ENCODE measurements at places on chromosomes 4 and X. TPM values are rescaled to one million over a fixed set of nuclear protein-coding genes. Genes with fewer than 3 reads are reported as not detected.
A peak's percentile ranks its signal among the peaks of the same experiment; 100 is the strongest.

GRCh38 chrX:8848441-8848840 is 47.3 kb upstream of the FAM9A start:
- H3K27ac ChIP-seq, result no peak overlapping the region
- no peak overlapping the region for H3K4me3 ChIP-seq
- H3K4me1 ChIP-seq, result no peaks in the 10 kb centered on the region
- no peaks in the 10 kb centered on the region for H3K36me3 ChIP-seq
- no peak for DNase-seq

Gene PRDM8
- 8.2 TPM for total RNA-seq

DNA sequence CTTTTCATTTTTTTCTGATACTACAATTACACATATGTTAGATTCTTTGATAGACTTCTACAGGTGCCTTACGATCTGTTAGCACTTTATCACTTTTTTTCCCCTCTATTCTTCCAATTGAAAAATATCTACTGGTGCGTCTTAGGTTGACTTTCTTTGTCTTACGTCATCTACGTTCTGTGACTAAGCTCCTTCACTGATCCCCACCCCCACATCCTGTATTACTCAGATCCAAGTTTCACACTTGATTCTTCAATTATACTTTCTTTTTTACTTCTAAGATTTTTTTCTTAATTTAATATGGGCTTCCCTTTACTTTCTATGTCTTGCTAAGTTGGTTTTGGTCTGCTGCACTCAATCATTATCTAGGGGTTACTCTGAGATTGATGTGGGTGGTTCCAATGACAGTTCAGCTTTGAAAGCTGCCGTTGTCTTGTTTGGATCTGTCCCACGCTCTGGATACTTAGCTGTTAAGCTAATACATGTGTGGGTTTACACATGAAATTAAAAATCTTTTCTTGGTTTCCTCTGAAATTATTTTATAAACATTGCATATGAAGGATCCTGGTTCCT is 1321.1 kb downstream of the RAPGEF2 start:
- no peak overlapping the region for H3K4me3 ChIP-seq
- H3K36me3 ChIP-seq, result no peaks in the 10 kb centered on the region
- H3K4me1 ChIP-seq, result no peaks in the 10 kb centered on the region
- H3K27me3 ChIP-seq, result no peaks in the 10 kb centered on the region

Gene IL1RAPL1
- total RNA-seq, result not detected

DNA sequence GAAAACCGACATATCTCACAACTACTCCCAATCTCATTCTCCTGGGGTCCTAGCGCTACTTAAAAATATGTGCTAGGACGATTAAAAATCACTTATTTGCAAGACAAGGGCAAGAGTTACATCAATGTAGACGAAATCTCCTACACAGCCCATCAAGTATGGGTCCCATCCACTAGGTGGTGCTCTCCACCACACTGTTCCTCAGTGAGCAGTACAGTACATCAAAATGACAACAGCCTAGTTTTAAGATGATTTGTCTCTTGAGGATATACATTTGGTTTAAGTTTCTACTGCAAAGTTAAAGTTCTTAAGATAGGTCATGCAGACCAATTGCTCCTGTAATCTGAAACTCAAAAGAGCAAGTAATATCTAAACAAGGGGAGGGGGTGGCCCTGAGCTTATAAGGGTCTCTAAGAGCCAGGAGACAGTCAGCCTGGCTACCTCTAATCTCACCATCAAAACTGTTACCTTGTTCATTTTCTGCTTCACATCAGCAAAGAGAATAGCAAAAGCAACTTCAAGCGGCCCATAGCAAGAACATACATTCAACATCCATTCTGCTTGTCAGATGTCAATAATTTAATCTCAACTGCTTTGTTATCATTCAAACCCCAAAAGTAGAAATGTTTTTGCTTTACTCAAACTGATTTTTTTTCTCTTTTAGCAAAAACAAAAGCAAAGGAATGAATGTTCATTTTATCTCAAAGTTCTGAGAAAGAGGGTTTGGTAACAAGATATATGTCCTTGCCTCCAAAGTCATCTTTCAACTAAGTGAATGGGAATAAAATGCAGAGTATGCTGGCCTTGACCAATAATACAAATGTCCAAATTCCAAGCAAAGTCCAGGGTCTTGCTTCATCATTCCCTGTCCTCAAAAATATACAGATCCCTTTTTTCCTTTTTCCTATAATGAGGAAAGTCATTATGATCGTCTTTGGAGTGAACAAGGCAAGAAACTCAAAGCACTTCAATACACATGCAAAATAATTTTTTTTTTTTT is 53.1 kb downstream of the STX18 start:
- no peak overlapping the region for H3K4me3 ChIP-seq
- no peaks in the 10 kb centered on the region for H3K27me3 ChIP-seq
- H3K4me1 ChIP-seq, result peaks cover 5% of the 10 kb centered on the region

Gene UGT2A3
- total RNA-seq, result not detected

Gene RHOXF1
- total RNA-seq, result not detected

Gene HTN3
- not detected for total RNA-seq

Gene NSG1
- total RNA-seq, result 46.8 TPM

- no peak overlapping the region for H3K4me3 ChIP-seq
- no peaks in the 10 kb centered on the region for H3K27me3 ChIP-seq
- H3K4me1 ChIP-seq, result no peaks in the 10 kb centered on the region
- peaks cover 16% of the 10 kb centered on the region for H3K36me3 ChIP-seq
- no peak overlapping the region for H3K27ac ChIP-seq
Measured at GRCh38 chrX:71565474-71566041, 12.7 kb upstream of the GCNA start.

DNA sequence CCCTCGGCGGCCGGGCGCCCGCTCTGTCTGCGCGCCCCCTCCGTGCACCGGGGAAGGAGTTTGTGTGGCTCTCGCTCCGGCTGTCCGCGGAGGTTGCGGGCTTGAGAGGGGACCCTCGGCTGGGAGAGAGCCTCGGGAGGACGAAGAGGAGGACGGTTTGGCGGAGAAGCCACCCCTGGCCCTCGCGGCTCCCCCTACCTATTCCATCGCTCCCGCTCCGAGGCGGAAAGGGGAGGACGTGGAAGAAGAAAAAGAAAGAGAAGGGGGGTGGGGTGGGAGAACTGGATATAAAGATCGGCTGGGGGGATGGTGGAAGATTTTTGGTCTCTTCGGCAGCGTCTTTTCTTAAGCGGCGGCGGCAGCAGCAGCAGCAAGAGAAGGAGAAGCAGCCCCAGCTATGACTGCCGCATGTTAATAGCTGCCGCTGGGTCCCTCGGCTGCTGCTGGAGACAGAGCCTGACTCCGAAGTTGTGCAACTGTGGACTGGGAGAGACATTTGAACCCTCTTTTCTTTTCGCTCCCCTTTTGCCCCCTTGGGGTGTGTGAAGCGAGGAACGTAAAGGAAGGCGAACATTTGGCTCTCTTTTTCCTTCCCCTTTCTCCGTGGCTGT is 895 bp downstream of the ADGRL3 start:
- H3K4me1 ChIP-seq, result peaks cover 2% of the 10 kb centered on the region
- DNase-seq, result no peak
- no peak overlapping the region for H3K27ac ChIP-seq
- peaks cover 49% of the 10 kb centered on the region for H3K27me3 ChIP-seq

DNA sequence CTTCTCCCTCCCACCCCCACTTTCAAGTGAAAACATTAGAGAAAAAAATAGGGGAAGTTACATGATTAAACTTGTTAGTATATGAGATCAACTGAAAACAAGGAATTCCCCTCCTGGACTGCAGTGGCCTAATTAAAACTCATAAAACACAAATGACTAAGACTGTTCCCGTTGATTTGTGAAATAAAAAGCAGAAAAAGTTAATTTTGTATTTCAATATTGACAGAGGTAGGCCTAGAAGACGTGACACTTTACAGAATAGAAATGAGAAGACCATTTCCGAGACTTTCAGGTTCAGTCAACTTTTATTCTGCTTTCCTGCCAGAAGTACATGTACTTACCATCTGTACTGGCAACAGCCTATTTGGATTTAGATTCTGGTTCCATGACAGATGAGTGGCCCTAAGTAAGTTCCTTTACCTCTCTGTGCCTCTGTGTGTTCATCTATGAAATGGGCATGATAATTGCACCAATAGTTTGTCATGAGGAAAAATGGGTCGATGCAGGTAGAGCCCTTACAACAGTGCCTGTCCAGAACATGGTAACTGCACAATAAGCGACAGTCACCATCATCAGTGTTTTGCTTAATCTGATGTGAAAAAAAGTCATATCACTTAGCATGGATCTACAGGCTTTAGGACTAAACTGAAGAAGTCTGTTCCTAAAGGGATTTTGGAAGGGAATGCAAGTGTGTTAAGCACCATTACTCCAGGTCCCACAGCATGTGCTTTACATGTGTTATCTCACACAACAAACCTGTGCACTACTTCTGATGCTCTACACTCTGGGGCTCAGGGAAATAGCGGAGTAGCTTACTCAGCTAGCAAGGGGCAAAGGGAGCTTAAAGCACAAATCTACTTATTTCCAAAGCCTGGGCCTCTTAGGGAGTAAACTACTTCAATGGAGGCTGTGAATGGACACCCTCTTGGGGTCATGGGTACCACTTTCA is 562.3 kb upstream of the DIPK2B start:
- peak overlapping the region; percentile 28 for H3K4me3 ChIP-seq
- DNase-seq, result no peak
- H3K27ac ChIP-seq, result peak overlapping the region; percentile 58
- peaks cover 30% of the 10 kb centered on the region for H3K36me3 ChIP-seq

DNA sequence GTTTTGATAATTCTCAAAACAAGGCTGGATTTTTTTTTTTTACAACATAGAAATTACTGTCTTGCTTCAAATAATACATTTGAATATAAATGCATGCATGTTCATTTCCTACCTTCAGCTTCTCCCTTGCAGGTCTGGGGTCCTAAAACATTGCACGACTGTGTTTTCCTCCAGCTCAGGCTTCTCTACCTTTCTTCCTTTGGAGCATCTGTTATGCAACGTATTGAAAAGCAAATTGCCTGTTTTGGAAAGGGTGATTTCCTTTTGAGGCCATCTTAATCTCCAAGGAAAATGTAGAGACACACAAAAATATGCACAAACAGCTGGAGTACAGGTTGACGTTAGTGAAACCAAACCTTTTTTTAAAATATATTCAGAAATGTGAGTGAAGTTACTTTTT is 115.6 kb upstream of the TLL1 start:
- no peak for DNase-seq
- no peaks in the 10 kb centered on the region for H3K36me3 ChIP-seq
- H3K27me3 ChIP-seq, result no peaks in the 10 kb centered on the region
- no peak overlapping the region for H3K4me3 ChIP-seq
- no peaks in the 10 kb centered on the region for H3K4me1 ChIP-seq
- no peak overlapping the region for H3K27ac ChIP-seq

Gene SLC35A2
- 12.7 TPM for total RNA-seq

- no peak overlapping the region for H3K27ac ChIP-seq
- H3K36me3 ChIP-seq, result no peaks in the 10 kb centered on the region
- H3K4me3 ChIP-seq, result no peak overlapping the region
- H3K27me3 ChIP-seq, result peaks cover 4% of the 10 kb centered on the region
Measured at GRCh38 chrX:12076046-12076445, 62.2 kb upstream of the FRMPD4 start.

Gene EMCN
- total RNA-seq, result not detected

DNA sequence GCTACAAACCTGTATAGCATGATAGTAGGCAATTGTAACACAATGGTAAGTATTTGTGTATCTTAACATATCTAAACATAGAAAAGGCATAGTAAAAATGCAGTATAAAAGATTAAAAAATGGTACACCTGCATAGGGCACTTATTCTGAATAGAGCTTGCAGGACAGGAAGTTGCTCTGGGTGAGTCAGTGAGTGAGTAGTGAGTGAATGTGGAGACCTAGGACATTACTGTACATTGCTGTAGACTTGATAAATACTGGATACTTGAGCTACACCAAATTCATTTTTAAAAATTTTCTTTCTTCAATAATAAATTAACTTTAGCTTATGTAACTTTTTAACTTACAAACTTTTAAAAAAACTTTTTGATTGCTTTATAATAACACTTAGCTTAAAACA is 68.2 kb upstream of the MAML3 start:
- no peaks in the 10 kb centered on the region for H3K27me3 ChIP-seq
- no peak overlapping the region for H3K4me3 ChIP-seq
- H3K27ac ChIP-seq, result no peak overlapping the region
- H3K36me3 ChIP-seq, result no peaks in the 10 kb centered on the region

Gene ODAPH
- total RNA-seq, result 0.31 TPM

DNA sequence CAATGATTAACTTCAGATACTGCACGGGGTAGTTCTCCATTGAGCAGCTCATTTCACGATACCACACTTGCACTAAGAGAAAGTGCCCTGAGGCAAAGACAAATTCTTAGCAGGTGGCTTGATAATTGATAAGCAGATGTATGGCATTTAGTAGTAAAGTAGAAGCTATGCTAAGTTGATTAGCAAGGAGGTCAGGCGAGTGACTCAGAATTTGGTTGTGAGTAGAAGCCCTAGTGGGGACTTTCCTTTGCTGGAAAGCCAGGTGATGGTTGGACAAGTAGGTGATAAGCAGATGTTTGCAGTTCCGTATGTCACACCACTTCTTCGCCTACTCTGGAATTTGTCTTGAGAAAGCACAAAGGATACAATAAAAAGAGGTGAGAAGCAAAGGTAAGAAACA is 58.7 kb downstream of the TLL1 start:
- no peaks in the 10 kb centered on the region for H3K36me3 ChIP-seq
- H3K4me1 ChIP-seq, result no peaks in the 10 kb centered on the region
- H3K27ac ChIP-seq, result no peak overlapping the region
- no peak overlapping the region for H3K4me3 ChIP-seq
- no peaks in the 10 kb centered on the region for H3K27me3 ChIP-seq

- H3K4me1 ChIP-seq, result peaks cover 8% of the 10 kb centered on the region
- DNase-seq, result no peak
Measured at GRCh38 chrX:74284391-74284952, 19.5 kb upstream of the ZCCHC13 start.

Gene TLR6
- total RNA-seq, result 4.8 TPM

- no peak overlapping the region for H3K4me3 ChIP-seq
- no peak overlapping the region for H3K27ac ChIP-seq
- DNase-seq, result no peak
Measured at GRCh38 chr4:55768291-55768690, 51.3 kb upstream of the EXOC1L start.

GRCh38 chr4:24063731-24064130 is 173.9 kb upstream of the PPARGC1A start:
- no peaks in the 10 kb centered on the region for H3K36me3 ChIP-seq
- no peak for DNase-seq
- no peak overlapping the region for H3K27ac ChIP-seq
- no peak overlapping the region for H3K4me3 ChIP-seq
- H3K27me3 ChIP-seq, result no peaks in the 10 kb centered on the region

Data from activated naive CD8-positive, alpha-beta T cell treated with anti-CD3 and anti-CD28 coated beads, Interleukin-2, amount 10 ng/mL, durations not matched to agents 7 days and 5 days (primary cell).